ENCODE measurements at places on chromosomes 2 and 18.
A peak's percentile ranks its signal among the peaks of the same experiment; 100 is the strongest.

DNA sequence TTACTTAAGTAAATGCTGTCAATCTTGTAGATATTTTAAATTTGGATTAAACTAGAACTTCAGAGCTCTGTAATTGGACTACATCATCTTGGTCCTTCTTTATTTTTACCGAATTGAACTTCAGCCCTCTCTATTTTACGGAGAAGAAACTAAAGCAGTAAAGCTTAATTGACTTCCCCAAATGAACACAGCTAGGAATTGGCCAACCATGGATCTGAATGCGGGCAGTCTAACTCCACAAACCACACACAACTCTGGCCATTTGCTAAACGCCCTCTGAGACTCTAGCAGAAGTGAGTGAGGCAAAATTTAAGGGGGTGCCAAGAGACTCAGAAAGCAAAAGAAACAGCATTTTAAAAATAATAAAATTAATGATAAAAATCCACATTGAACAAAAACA is 86.3 kb upstream of the KCTD1 start:
- H3K27ac ChIP-seq = no peak overlapping the region
- no peak overlapping the region for H3K4me3 ChIP-seq
- H3K27me3 ChIP-seq = no peaks in the 10 kb centered on the region
- H3K36me3 ChIP-seq = no peaks in the 10 kb centered on the region

DNA sequence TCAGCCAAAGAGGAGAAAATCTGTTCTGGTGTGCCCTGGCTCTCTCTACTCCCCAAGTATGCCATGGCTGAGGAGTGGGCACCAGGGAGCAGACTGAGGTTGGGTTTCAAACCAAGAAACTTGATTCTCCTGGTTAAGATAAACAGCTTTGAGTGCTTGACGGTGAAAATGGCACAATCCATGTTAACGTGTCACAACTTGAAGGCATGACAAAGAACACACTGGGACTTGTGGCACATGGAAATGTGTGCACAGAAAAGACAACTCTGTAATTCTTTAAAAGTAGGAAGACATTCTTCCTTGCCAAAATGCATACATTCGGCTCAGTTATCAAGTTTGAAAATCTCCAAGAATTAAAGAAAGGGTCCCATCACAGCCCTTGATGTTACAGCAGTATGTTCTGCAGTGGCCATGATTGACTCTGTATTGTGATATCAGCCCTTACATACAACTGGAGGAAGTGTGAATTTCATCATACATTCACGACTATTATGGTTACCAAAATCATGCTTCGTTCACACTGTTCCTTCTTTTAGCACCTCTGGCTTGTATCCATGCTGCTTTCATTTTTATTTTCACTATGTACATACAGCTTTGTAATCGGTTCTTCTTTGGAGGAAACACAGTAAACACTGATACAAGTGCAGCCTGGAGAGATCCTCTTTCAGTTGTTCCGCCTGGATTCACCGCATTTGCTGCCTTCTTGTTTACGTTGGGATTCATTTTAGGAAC is 15.6 kb upstream of the ACTG2 start:
- H3K27ac ChIP-seq = no peak overlapping the region
- no peaks in the 10 kb centered on the region for H3K36me3 ChIP-seq
- no peaks in the 10 kb centered on the region for H3K4me1 ChIP-seq
- H3K4me3 ChIP-seq = no peak overlapping the region
- H3K27me3 ChIP-seq = no peaks in the 10 kb centered on the region
- no peak for DNase-seq

- DNase-seq = no peak
- no peak overlapping the region for H3K4me3 ChIP-seq
- H3K4me1 ChIP-seq = no peaks in the 10 kb centered on the region
- no peaks in the 10 kb centered on the region for H3K36me3 ChIP-seq
- no peaks in the 10 kb centered on the region for H3K27me3 ChIP-seq
Measured at GRCh38 chr18:68940039-68940438, 142.2 kb downstream of the CCDC102B start.

DNA sequence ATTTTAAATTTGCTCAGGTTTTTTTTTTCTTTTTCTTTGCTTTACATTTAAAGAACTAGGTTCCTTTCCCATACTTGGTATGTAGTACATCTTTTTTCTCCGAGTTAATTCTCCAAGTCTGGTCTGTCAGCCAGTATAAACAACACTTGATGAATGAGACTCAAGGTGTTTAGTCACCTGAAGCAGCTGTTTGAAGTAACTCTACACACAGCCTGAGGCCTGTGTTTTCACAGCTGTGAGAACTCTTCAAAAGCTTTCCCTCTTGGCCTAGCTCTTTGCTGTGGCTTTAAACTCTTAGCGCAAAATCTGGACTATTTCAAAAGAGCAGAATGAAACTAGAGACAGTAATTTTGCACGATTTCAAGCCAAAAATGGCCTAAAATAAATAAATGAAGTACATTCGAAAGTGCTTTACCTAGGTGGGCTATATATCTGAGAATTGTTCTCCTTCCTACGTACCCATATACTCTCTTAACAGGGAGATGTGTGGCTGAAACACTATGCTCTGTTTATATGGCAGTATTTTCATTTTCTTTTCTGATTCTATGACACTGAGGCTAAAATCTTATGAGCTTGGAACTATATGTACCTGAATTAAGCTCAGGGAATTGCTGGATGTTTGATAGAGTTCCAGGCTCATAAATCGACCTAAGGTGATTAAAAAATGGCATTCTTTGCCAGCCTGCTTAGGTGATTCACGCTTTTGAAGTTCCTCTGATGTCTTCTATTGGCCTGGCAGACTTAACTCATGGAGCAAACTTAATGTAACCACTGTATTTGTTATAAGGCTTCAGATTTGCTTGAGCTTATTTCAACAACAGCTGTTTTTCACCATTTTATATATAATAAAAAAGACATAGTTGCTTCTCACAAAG is 1044.1 kb upstream of the ZEB2 start:
- no peaks in the 10 kb centered on the region for H3K4me1 ChIP-seq
- H3K27me3 ChIP-seq = no peaks in the 10 kb centered on the region
- H3K4me3 ChIP-seq = no peak overlapping the region

DNA sequence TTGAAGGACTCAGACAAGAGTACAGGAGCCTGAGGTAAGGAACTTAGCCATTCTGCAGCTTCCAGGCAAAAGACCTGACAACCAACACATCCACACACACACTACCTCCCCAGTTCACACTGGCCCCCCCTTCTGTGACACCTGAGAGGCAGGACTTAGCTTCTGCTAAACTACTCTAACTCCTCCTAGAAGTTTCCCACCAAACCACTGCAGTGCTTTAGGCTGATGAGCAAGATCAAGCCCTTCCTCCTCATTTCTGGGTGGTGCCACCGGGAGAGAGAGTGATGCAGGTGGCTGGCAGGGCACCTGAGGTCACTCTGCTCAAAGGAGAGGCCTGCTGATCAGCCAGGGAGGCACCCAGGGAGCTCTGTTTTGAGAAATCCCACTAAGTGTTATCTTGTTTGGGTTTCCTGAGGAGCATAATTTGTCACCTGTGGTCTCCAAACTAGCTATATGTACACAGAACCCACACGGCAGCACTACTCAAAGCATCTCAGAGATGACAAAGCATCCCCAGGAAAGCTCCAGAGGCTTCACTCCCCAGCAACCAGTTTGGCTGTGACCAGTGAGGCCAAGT is 188.4 kb downstream of the MYO5B start:
- H3K27me3 ChIP-seq = no peaks in the 10 kb centered on the region
- no peak for DNase-seq
- no peaks in the 10 kb centered on the region for H3K36me3 ChIP-seq
- no peaks in the 10 kb centered on the region for H3K4me1 ChIP-seq

DNA sequence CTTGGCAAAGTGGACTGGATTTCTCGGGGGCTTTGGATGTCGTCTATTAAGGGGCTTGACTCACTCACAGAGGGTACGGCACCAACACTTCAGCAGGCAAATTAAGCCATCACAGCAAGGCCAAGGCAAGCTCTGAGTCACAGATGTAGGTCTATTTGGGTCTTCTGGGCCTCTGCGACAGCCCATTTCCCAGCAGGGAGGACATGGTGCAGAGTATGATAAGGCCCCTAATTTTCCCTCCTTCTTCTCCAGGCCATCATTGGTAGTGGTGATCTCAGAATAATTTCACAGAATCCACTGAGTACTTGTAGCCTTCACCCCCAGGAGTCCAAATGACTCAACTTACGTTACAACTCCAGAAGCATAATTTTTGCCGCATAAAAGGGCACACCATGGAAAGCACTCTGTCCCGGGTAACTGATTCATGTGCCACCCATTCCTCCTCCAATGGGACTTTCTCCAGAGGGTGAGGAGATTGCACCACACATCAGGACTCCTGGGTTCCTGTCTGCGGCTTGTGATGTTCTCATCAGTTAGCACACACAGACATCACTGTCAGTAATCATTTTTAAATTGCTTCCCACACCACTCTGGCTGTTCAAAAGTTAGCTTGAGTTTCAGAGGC is 164.9 kb downstream of the TXNL1 start:
- no peak overlapping the region for H3K27ac ChIP-seq
- no peaks in the 10 kb centered on the region for H3K4me1 ChIP-seq
- no peak for DNase-seq
- H3K36me3 ChIP-seq = no peaks in the 10 kb centered on the region
- no peak overlapping the region for H3K4me3 ChIP-seq

GRCh38 chr2:206615417-206616089 is 26.7 kb upstream of the FAM237A start:
- H3K4me1 ChIP-seq = no peaks in the 10 kb centered on the region
- H3K4me3 ChIP-seq = no peak overlapping the region
- H3K27me3 ChIP-seq = no peaks in the 10 kb centered on the region
- H3K27ac ChIP-seq = no peak overlapping the region
- no peaks in the 10 kb centered on the region for H3K36me3 ChIP-seq

GRCh38 chr2:156890529-156891148 is 366.9 kb upstream of the GALNT5 start:
- no peak overlapping the region for H3K4me3 ChIP-seq
- no peaks in the 10 kb centered on the region for H3K36me3 ChIP-seq
- H3K4me1 ChIP-seq = no peaks in the 10 kb centered on the region
- H3K27me3 ChIP-seq = no peaks in the 10 kb centered on the region
- no peak overlapping the region for H3K27ac ChIP-seq

GRCh38 chr2:75551434-75551833 is 9.3 kb downstream of the EVA1A start:
- no peak overlapping the region for H3K27ac ChIP-seq
- no peak for DNase-seq
- H3K27me3 ChIP-seq = no peaks in the 10 kb centered on the region
- no peak overlapping the region for H3K4me3 ChIP-seq

DNA sequence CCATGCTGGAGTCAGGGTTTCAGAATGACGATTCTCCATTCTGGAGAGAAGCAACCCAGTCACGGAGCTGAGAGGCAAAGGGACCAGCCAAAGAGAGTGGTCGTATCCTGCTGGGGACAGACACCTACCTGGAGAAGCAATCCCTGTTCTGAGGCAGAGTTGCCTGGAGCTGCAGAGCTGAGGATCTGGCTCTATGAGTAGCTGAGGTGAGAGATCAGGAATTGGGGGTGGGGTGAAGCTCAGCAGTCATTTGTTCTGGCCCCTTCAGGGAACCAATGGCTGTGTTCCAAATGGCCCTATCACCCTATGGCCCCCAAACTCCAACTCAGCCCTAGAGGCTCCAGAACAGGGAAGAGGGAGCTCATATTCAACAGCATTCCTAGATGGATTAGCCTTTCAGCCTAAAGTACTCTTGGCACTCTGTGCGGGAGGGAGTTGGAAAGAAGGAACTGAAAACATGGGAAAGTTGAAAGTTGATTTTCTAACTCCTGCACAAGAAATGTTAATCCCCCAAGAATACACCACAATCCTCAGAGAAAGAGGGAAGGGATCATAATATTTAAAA is 3.3 kb upstream of the ATRAID start:
- no peak overlapping the region for H3K27ac ChIP-seq
- peaks cover 22% of the 10 kb centered on the region for H3K4me1 ChIP-seq
- H3K27me3 ChIP-seq = no peaks in the 10 kb centered on the region

DNA sequence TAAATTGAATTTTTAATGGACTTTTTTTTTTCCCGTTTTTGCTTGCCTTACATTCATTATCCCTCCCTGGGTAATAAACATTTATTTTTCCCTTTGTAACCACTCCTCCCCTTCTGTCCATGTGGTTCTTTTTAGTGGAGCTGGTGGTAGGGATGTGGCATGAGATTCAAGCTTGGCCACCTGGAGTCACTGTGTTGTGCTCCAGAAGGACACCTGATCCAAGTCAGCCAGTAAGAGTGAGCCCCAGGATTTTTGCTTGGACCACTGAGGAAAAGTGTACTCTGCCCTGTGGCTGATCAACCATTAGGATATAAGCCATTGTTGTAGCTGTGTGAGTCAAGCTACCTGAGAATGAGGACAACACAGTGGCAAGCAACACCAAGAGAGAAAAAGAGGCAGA is 11.1 kb upstream of the ACTR3 start:
- peaks cover 13% of the 10 kb centered on the region for H3K4me1 ChIP-seq
- H3K27me3 ChIP-seq = no peaks in the 10 kb centered on the region
- no peak overlapping the region for H3K27ac ChIP-seq

GRCh38 chr18:39994498-39994897 is 1960.5 kb upstream of the PIK3C3 start:
- no peak for DNase-seq
- H3K4me1 ChIP-seq = no peaks in the 10 kb centered on the region
- H3K27me3 ChIP-seq = no peaks in the 10 kb centered on the region
- no peaks in the 10 kb centered on the region for H3K36me3 ChIP-seq

DNA sequence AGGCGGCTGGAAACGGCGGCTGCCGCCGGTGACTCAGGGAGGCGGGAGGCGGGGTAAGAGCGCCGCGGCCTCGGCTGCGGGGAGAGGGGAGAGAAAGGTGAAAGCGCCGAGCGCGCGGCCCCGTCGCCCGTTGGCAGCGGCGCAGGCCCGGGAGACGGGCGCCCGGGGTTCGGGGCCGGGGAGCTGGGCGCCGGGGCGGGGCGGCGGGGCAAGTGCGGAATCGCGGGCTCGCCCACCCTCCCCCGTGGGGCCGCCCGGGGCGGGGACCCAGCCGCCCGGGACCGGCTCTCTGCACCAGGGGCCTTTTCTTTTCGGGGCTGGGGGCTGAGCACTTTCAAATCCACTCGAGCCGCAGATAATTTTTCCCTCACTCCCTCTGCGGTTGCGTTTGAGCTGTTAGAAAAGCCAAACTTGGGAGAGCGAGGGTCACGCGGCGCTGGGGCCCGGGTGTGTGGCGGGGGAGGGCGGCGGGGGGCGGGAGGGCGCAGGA is 266 bp downstream of the KDM3A start:
- peak overlapping the region; percentile 84 for H3K27ac ChIP-seq
- peaks cover 23% of the 10 kb centered on the region for H3K4me1 ChIP-seq
- no peaks in the 10 kb centered on the region for H3K27me3 ChIP-seq
- no peak for DNase-seq
- H3K36me3 ChIP-seq = no peaks in the 10 kb centered on the region
- H3K4me3 ChIP-seq = peak overlapping the region; percentile 64

- H3K27me3 ChIP-seq = no peaks in the 10 kb centered on the region
- no peak overlapping the region for H3K27ac ChIP-seq
- H3K4me1 ChIP-seq = no peaks in the 10 kb centered on the region
- H3K36me3 ChIP-seq = no peaks in the 10 kb centered on the region
- H3K4me3 ChIP-seq = no peak overlapping the region
Measured at GRCh38 chr2:217993138-217993537, 9.7 kb downstream of the TNS1 start.

- no peaks in the 10 kb centered on the region for H3K27me3 ChIP-seq
- no peak for DNase-seq
- no peak overlapping the region for H3K4me3 ChIP-seq
- H3K4me1 ChIP-seq = no peaks in the 10 kb centered on the region
Measured at GRCh38 chr2:147331790-147332419, 512.9 kb upstream of the ACVR2A start.

Measured in effector memory CD4-positive, alpha-beta T cell (primary cell).